Fibroblast of skin of right quadriceps (primary cell): ENCODE measurements at places on chromosomes 6 and 20.

- DNase-seq, result peak; percentile 6
Measured at GRCh38 chr6:144568241-144568640, 283.1 kb downstream of the UTRN start.

GRCh38 chr20:62044631-62045030, 21.1 kb downstream of the TAF4 start:
- DNase-seq, result no peak

GRCh38 chr6:139981768-139982181, 607.3 kb upstream of the CITED2 start:
- DNase-seq, result peak; percentile 85

DNA sequence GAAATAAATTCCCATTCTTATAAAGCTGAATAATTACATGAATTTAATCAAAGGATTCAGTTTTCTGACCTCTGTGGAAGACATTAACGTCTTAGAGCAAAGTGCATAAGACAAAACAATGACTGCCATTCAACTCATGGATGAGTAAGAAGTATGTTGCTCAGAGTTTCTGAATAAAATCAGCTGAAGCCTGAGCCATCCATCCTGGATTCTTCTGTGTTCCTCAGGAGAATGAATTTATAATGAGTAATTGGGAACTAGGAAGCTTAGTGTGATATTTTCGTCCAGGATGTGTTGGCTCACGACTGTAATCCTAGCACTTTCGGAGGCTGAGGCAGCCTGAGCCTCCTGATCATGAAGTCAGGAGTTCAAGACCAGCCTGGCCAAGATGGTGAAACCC, 62.8 kb downstream of the PERP start:
- DNase-seq, result no peak

DNA sequence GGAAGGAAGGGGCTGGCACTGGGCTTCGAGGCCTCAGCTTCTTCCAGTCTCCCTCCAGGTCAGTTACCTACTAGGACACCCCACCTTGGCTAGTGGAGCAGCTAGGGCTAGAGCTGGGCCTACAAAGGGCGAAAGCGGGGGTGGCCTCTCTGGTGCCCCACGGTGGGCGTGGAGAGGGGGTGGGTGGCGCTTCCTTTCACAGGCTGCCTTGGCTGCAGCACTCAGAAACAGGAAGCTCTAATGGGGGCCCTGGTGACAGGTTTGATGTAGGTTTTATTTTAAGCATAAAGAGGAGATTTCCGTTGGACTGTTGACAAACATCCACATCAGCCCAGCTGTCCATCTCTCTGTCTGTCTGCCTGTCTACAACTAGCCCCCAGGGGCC, 13.4 kb downstream of the FAM110A start:
- no peak for DNase-seq

DNA sequence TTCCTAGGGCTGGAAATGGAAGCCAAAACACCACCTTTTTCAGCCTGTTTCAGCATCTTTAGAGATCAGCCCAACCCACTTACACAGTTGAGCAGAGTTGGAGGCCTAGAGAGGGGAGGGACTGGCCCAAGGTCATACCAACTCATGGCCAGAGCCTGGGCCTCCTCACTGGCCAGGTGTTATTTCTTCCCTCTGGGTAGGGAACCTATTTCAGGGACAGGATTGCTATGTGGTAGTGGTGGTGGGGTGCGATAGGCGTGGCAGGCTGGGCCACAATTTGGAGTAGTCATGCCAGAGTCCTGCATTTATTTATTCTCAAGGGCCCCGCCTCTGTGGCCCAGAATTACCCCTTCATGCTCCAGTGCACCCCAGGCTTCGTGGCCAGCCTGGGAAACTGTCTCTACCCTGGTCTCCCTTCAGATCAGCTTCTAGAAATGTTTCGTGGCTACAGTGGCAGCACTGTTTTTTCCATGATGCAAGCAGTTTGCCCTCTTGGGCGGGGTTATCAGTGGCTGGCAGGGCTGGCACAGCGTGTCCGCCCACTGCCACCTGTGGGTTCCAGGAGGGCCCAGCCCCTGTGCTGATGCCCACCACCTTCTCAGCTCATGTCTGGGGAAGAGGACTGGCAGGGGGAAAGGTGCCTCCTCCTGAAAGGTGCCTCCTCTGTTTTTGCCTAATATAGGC, 6.2 kb downstream of the VEGFA start:
- no peak for DNase-seq

- DNase-seq, result no peak
Measured at GRCh38 chr6:150627154-150627553, 27.5 kb downstream of the PLEKHG1 start.
